ENCODE measurements at places on chromosomes 5 and 9. TPM values are rescaled to one million over a fixed set of nuclear protein-coding genes. Genes with fewer than 3 reads are reported as not detected.
A peak's percentile ranks its signal among the peaks of the same experiment; 100 is the strongest.

UBTD2 gene
- 28.6 TPM for total RNA-seq

JAK2 gene
- total RNA-seq = 13.9 TPM

CTXN3 gene
- not detected for total RNA-seq

PCDHGA2 gene
- total RNA-seq = 5.5 TPM

DNA sequence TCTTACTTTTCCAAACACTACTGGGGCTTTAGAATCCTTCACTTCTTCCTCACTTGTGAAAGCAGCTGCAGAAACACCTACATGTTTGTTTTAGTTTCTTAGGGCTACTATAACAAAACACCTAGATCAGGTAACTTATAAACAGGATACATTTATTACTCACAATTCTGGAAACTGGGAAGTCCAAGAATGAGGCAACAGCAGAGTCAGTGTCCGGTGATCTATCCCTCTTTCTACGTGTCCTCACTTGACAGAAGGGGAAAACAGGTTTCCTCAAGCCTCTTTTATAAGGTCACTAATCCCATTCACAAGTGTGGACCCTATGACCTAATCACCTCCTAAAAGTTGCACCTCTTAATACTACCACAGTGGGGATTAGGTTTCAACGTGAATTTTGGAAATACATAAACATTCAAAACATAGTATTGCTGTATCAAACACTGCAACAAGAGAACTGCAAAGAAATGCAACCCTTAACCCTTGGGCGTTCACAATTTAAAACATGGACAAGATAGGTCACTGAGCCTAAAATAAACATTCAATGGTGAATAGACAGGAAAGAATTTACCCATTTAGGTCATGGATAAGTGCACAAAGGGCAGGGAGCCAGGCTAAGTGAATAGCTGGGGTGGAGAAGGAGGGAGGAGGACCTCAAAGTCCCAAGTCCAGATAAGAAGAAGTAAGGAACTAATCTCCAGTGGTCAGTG lies 104.3 kb downstream of the PIK3R1 start:
- no peak overlapping the region for H3K4me3 ChIP-seq
- peaks cover 36% of the 10 kb centered on the region for H3K4me1 ChIP-seq
- peak; percentile 57 for DNase-seq
- H3K27me3 ChIP-seq = no peaks in the 10 kb centered on the region
- no peaks in the 10 kb centered on the region for H3K36me3 ChIP-seq

GRCh38 chr5:78543916-78544315 lies 104.7 kb downstream of the LHFPL2 start:
- no peak overlapping the region for H3K27ac ChIP-seq
- no peak overlapping the region for H3K4me3 ChIP-seq
- H3K36me3 ChIP-seq = no peaks in the 10 kb centered on the region
- DNase-seq = no peak
- no peaks in the 10 kb centered on the region for H3K27me3 ChIP-seq
- peaks cover 36% of the 10 kb centered on the region for H3K4me1 ChIP-seq

DNA sequence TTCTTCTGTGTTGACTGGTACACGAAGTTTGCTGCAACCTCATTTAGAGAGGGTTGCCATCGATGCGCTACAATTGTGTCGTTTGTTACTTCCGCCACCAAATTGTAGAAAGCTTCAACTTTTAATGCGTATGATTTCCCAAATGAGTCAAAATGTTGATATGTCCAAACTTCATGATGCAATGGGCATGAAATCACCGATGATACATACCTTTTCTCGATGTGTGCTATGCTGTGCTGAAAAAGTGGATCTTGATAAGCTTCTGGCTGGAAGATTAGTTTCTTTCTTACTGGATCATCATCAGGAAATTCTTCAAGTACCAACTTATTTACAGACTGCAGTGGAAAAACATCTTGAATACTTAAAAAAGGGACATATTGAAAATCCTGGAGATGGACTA lies 65.7 kb downstream of the TMEM38B start:
- H3K27ac ChIP-seq = no peak overlapping the region
- DNase-seq = no peak
- no peaks in the 10 kb centered on the region for H3K4me1 ChIP-seq
- H3K4me3 ChIP-seq = no peak overlapping the region

DNA sequence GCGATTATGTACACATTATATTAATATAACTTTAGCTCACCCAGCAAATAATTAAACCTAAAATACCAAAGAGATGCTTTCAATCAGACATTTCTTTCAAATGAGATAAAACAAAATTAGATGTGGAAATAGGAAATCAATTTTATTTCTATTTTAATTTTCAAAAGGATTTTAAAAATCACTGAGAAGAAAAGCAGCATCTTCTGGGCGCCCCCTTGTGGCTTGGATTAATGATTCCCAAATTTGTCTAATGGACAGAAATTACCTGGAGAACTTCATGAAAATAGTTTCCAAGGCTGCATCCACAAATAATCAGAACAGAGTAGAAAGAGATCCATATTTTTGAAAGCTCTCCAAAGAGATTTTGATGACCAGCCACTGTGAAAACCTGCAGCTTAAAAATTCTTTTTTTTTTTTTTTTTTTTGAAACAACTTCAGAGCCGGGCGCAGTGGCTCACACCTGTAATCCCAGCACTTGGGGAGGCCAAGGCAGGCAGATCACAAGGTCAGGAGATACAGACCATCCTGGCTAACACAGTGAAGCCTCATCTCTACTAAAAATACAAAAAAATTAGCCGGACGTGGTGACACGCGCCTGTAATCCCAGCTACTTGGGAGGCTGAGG lies 50.9 kb upstream of the CEMIP2 start:
- DNase-seq = peak; percentile 36
- H3K4me1 ChIP-seq = no peaks in the 10 kb centered on the region
- no peaks in the 10 kb centered on the region for H3K27me3 ChIP-seq
- H3K27ac ChIP-seq = no peak overlapping the region

DNA sequence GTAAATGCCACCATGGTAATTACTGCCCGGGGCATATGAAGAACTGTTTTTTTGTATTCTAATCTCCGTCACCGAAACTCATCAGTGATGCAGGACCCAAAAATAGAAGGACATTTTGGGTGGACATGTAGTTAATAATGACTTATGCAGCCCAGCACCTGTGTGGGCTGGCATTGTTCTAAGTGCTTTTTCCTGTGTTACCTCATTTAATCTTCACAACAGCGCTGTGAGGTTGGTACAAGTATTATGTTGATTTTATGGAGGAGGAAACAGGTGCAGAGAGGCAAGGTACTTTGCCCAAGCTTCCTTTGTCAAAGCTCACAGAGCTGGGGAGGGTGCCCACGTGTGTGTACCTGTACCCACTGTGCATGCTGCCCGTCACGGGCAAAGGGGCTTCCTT lies 58.4 kb downstream of the DAPK1 start:
- peaks cover 5% of the 10 kb centered on the region for H3K4me1 ChIP-seq
- no peak for DNase-seq
- H3K4me3 ChIP-seq = no peak overlapping the region
- H3K36me3 ChIP-seq = no peaks in the 10 kb centered on the region
- no peak overlapping the region for H3K27ac ChIP-seq

DNA sequence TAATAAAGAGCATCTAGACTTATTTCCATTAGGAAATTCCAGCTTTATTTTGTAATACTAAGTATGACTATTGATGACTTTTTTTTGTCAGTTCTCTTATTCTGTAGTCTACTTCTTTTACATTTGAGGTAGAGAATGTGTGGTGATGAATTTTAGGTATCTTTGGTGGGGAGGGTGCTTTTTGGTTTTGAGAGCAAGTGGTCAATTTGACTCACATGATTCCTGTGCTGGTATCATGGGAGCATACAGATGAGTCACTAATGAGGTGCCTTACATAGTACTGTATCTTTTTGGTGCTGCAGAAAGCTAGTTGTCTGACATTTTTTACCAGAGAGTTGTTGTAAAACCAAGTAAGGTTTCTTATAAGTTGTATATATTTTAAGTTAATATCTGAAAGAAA lies 35.3 kb downstream of the ERBIN start:
- H3K27me3 ChIP-seq = no peaks in the 10 kb centered on the region
- no peak overlapping the region for H3K27ac ChIP-seq
- no peak overlapping the region for H3K4me3 ChIP-seq
- no peak for DNase-seq
- H3K36me3 ChIP-seq = no peaks in the 10 kb centered on the region

DNA sequence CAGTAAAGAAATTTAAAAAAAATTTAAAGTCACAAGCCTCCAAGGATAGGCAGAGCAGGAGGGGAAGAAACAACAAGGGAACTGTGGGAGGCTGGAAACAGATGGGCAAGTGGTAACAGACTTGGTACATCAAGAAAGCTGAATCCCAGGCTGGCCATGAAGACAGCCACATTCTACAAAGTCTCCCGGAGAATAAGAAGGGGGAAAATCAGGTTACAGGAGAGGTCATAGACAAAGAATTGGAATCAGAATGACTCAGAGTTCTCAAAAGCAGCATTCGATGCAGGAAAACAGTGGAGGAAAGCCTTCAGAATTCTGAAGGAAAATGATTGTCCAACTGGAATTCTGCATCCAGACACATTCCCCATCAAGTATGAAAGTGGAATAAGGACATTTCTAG lies 129.7 kb downstream of the ADAMTS2 start:
- no peaks in the 10 kb centered on the region for H3K36me3 ChIP-seq
- no peaks in the 10 kb centered on the region for H3K27me3 ChIP-seq
- no peaks in the 10 kb centered on the region for H3K4me1 ChIP-seq
- no peak overlapping the region for H3K27ac ChIP-seq

DNA sequence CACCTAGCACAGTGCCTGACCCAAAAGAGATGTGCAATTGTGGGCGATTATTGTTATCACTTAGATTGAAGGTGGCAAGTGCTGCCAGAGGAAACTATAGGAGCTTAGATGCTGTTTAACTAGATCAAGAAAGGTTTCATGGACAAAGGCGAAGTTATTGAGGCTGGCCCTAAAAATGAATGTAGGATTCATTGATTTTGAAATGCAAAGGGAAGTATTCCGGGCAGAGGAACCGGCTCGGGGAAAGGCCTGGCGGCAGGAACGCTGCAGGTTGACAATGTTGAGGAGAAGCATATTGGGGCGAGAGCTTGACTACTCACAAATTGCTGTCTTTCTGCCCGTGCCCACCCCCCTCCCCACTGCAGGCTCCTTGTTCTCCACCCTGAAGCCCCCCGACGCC lies 37.4 kb upstream of the TTC1 start:
- H3K4me3 ChIP-seq = no peak overlapping the region
- H3K27ac ChIP-seq = no peak overlapping the region
- peaks cover 12% of the 10 kb centered on the region for H3K4me1 ChIP-seq
- no peaks in the 10 kb centered on the region for H3K36me3 ChIP-seq

GRCh38 chr9:6739218-6739617 lies 18.6 kb upstream of the KDM4C start:
- no peak overlapping the region for H3K4me3 ChIP-seq
- H3K27me3 ChIP-seq = no peaks in the 10 kb centered on the region
- H3K4me1 ChIP-seq = no peaks in the 10 kb centered on the region
- no peak for DNase-seq

GRCh38 chr9:130387905-130388304 lies 56.9 kb upstream of the ASS1 start:
- no peaks in the 10 kb centered on the region for H3K27me3 ChIP-seq
- H3K4me1 ChIP-seq = no peaks in the 10 kb centered on the region
- H3K27ac ChIP-seq = no peak overlapping the region
- DNase-seq = no peak
- no peak overlapping the region for H3K4me3 ChIP-seq

GRCh38 chr5:122547219-122547618 lies 227.7 kb upstream of the SNX2 start:
- H3K36me3 ChIP-seq = no peaks in the 10 kb centered on the region
- H3K27ac ChIP-seq = no peak overlapping the region
- no peak overlapping the region for H3K4me3 ChIP-seq
- no peaks in the 10 kb centered on the region for H3K4me1 ChIP-seq

DNA sequence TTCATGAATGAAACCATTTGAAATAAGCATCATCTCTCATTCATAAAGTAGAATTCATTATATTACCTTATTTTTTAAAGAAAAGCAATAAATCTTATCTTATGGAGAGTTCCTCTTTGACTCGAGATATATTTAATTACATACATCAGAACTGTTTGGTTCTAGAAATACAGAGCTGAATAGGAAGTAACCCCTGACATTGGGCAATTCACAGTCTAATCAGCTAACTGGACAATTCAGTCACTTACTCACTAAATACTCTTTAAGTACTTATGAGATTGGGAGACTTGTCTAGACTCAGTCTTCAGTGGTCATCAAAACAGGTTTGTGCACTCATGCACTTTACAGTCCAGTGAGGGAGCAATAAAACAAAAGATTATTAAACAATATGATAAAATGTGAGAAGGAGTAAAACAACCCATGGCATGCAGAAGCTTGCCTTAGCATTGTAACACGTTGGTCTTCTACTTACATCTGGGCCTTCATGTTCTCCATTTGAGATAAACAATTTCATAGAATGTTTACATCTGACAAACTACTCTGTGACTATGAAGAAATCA lies 11.5 kb upstream of the FBXO38 start:
- DNase-seq = no peak
- H3K4me3 ChIP-seq = no peak overlapping the region
- no peaks in the 10 kb centered on the region for H3K36me3 ChIP-seq
- H3K27ac ChIP-seq = no peak overlapping the region
- no peaks in the 10 kb centered on the region for H3K4me1 ChIP-seq

DNA sequence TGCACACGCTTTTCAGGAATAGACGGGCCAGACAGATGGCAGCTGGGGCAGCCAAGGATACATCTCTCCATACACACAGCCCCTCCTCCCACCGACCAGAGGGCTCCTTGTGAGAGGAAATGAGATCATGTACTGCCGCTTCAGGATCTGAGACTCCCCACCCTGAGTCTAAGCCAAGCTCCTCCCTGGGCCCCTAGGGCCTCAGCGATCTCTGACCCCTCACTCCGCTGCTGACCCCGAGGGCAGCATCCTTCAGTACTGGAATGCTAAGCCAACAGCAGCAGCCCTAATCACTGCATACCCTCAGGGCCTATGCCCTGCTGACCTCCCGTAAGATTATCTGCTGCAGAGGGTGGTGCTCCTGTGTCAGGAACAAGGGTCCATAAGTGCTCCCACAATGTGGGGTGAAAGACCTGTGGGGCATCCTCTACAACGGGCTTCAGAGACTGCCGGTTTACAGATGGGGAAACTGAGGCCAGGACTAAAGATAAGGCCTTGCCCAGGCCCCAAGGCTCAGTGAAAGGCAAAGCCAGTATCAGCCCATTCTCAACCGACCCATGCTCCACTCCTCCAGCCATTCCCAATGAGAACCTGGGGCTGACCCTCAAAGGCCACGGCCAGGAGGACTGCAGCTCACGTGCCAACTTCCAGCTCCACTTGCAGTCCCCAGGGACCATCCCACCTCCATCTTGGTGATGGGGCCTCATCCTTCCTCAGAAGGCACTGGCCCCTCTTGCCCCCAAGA lies 37.5 kb downstream of the BICD2 start:
- no peak for DNase-seq
- H3K27ac ChIP-seq = peak overlapping the region; percentile 84
- H3K36me3 ChIP-seq = no peaks in the 10 kb centered on the region
- H3K4me1 ChIP-seq = peaks cover 49% of the 10 kb centered on the region
- H3K27me3 ChIP-seq = no peaks in the 10 kb centered on the region

GRCh38 chr9:15203581-15203980 lies 103.4 kb downstream of the TTC39B start:
- H3K27ac ChIP-seq = no peak overlapping the region
- H3K4me1 ChIP-seq = no peaks in the 10 kb centered on the region
- no peak overlapping the region for H3K4me3 ChIP-seq
- H3K27me3 ChIP-seq = no peaks in the 10 kb centered on the region
- H3K36me3 ChIP-seq = no peaks in the 10 kb centered on the region
- DNase-seq = no peak

- H3K27ac ChIP-seq = no peak overlapping the region
- DNase-seq = no peak
- H3K4me1 ChIP-seq = peaks cover 21% of the 10 kb centered on the region
- no peaks in the 10 kb centered on the region for H3K27me3 ChIP-seq
- no peak overlapping the region for H3K4me3 ChIP-seq
- H3K36me3 ChIP-seq = no peaks in the 10 kb centered on the region
These were observed 2.3 kb upstream of the CD180 start for GRCh38 chr5:67198917-67199316.
